NCI-H2171 treated with DMSO at 0.1 percent for 48 hours (cell line): ENCODE measurements at places on chromosomes 2 and 18.
A peak's percentile ranks its signal among the peaks of the same experiment; 100 is the strongest.

DNA sequence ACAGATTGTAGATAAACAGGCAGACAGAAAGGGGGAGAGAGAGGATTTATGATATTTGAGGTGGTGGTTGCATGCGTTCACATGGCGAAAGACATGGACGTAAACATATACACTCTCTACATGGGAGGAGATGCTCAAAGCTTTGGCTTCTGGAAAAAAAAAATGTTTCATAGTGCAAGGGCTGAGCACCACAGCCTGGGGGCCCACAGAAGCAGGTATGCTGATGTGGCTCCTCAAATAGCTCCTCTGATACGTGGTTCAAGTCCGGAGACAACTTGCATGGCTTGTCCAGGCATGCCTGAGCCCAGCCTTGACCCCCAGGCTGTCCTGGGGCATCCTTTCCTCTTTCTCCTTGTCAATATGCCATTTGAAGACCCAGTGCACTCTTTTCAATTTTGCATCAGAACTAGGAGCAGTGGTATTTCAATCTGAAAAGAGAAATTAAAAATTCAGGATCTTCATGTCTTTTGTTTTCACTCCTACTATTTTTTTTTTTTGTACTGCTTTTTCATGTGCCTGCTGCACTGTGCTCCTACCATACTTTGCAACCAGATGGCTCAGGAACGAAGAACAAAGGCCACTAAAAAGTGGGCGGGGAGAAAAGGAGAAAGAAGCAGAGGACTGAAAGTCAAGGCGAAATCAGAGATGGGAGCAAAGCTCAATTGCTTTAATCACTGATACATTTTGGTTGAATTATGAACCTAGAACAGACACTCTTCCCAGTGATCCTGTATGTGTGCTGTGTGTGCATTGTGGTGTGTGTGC lies 495.7 kb upstream of the TCF4 start:
- peak; percentile 92 for DNase-seq

- DNase-seq = no peak
These were observed 13.6 kb upstream of the CREB1 start for GRCh38 chr2:207516206-207516605.

- no peak for DNase-seq
These were observed 23.9 kb downstream of the COL4A3 start for GRCh38 chr2:227188292-227188691.

DNA sequence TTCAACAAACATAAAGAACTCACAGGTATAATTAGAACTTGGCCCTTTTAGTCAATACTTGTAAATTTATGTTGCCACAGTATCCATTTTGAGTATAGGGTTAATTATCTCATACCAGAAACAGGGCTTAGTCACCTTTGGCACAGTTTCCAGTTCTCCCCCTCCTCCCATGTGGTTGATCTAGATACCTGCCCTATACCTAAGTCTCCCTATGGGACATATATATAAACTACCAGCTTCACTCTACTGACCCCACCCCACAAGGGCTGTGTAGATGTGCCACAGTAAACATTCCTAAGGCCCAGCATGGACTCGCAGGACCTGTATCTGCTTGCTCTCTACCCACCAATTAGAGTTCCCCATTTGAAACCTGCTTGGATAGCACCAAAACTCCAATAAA lies 371.7 kb upstream of the RND3 start:
- DNase-seq = no peak

GRCh38 chr2:29841386-29842004 lies 79.9 kb downstream of the ALK start:
- DNase-seq = peak; percentile 30

- no peak for DNase-seq
These were observed 193.2 kb downstream of the TPGS2 start for GRCh38 chr18:36635414-36636096.

GRCh38 chr2:150778828-150779227 lies 291.4 kb upstream of the RND3 start:
- no peak for DNase-seq

DNA sequence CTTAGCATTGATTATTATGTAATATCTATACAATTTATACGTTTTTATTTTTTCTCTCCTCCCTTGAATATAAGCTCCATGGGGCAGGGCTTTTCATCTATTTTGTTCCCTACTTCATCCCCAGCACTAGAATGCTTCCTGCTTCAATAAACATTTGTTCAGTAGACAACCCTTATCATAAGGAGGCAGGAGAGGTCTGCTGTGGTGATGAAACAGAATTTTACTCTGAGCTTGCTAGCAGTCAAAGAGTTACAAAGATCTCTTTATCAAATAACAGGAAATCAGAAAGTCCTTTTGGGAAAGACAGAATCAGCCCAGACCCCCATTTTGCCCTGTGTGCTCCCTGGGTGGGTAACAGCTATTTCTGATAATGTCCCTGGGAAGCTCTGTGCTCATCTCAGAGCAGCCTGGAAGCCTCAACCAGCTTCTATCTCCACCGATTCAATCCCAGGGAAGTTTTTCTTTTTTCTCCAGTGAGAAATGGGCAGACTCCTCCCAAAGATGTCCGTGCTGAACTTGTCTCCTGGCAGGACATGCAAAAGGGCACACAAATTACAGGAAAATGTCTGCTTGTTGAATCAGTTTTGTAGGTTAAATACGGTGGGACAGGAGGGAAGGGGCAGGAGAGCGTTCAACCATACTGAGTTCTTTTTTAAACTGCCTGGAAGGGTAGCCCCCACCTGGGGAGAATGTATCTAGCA lies 84.7 kb upstream of the PKDCC start:
- DNase-seq = no peak

GRCh38 chr2:10269711-10270610 lies 32.7 kb upstream of the HPCAL1 start:
- peak; percentile 42 for DNase-seq

GRCh38 chr18:46680784-46681695 lies 24.0 kb upstream of the LOXHD1 start:
- DNase-seq = no peak

DNA sequence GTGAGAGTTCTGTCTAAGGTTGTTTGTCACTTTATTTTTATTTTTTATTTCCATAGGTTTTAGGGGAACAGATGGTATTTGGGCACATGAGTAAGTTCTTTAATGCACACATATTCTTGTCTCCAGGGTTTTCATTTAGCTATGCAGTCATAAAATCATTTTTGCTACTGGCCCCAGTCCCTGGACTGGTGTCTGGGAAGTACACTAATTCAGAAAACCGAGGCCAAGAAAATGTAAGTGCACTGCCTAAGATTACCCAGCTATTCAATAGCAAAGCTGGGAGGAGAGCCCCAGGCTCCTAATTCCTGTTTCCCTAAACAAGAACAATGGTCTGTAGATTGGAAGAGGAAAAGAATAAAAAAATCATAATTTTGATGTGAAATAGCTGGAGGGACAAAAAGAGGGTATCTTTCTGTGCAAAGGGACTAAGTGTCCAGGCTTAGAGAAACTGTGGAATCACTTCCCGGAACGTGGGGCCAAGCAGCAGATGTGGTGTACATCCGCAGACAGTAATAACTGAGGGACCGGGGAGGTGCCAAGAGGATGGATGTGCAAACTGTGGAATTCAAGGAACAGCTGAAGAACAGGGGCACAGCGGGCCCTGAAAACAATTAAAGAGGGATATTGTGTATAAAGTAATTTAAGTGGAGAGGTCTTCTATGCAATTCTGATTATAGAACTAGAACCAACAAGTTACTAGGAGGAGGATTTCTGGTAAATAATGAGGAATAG lies 236.3 kb downstream of the ACKR3 start:
- peak; percentile 47 for DNase-seq

- no peak for DNase-seq
These were observed 53.2 kb upstream of the GPR17 start for GRCh38 chr2:127592761-127593227.

- no peak for DNase-seq
These were observed 9.4 kb downstream of the GALNT1 start for GRCh38 chr18:35590935-35591334.

- DNase-seq = no peak
These were observed 234.2 kb upstream of the SMAD2 start for GRCh38 chr18:48164701-48165100.

- no peak for DNase-seq
These were observed 63.1 kb downstream of the CXCR4 start for GRCh38 chr2:136054856-136055255.

DNA sequence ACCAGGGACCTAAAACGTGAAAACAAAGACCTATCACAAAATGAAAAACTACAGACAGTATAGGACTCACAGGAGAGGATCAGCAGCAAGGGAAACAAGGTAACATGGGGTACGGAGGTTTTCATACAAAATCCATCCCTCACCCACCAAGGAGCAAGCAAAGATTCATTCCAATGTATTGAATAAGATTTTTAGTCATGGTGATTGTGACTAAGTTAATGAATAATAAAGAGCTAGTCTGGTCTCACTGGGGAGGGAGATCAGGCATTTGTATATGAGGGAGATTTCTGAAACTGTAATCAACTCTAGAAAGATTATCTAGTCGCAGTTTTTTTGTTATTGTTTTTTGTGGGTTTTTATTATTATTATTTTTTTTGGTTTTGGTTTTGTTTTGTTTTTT lies 336.5 kb upstream of the MMADHC start:
- DNase-seq = no peak

- no peak for DNase-seq
These were observed 109.7 kb downstream of the RGPD3 start for GRCh38 chr2:106358521-106358920.

- DNase-seq = no peak
These were observed 101.7 kb upstream of the LGALSL start for GRCh38 chr2:64352292-64352691.

GRCh38 chr2:86037141-86037794 lies 68.4 kb downstream of the POLR1A start:
- peak; percentile 19 for DNase-seq

DNA sequence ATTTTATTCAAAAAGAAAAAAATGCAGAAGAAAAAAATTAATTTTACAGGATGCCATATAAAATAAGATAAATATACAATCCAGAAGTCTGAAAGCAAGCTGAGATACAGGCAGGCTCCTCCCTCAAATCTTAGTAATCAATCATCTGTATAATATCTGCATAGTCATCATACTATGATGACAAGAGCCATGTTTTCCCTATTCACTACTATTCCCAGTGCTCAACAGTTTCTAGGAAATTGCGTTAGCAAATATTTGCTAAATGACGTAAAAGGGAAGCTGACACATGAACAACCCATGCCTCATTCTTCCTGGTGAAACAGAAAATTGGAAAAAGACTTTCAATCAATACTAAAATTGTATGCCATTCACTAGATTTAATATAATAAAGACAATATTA lies 793.2 kb downstream of the SUCLG1 start:
- no peak for DNase-seq

DNA sequence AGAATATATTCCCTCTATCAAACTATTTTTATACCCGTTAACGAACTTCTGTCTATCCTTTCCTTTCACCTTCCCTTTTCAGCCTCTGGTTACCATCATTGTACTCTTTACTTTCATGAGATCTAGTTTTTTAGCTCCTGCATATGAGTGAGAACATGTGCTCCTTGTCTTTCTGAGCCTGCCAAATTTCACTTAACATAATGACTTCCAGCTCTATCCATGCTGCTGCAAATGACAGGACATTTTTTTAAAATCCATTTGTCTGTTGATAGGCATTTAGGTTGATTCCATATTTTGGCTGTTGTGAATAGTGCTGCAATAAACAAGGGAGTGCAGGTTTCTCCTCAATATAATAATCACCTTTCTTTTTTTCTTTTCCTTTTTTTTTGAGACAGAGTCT lies 8.2 kb upstream of the CCDC195 start:
- DNase-seq = peak; percentile 5

DNA sequence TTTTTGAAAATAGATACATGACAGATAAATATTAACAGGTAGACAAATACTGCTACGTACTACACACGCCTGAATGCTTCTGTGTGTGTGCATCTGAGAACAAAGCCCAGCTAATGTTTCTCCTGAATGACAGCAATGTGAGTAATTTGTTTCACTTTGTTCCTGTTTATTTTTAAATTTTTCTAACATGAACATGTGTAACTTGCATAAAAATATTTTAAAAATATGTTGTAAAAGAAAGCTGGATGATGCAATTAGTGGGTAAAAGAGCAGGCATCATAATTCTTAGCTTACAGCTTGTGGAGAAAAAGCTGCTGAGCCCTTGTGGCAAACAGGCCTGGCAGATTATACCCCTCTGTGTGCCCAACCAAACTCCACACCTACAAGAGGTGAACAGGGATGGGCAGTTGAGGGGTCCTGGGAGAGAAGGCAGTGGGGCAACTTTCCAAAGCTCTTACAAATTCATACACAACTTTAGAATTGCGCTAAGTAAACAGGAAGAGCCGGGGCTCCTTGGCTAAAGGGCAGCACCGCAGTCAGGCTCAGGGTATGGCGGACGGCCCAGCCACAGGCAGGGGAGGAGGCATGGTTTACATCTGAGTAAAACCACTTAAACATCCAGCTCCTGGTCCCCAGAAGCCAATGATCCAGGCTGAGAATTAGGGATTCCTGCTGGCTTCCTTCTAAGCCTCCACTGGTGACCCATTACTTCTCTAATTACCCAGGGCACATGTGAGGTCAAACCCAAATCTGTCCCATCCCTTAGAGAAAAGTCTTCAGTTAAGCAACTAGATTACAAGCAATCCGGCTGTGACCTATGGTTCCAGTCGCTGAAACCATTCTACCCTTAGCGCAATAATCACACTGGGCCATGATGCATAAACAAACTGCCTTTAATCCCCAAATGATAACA lies 14.0 kb downstream of the PXDN start:
- DNase-seq = peak; percentile 45

DNA sequence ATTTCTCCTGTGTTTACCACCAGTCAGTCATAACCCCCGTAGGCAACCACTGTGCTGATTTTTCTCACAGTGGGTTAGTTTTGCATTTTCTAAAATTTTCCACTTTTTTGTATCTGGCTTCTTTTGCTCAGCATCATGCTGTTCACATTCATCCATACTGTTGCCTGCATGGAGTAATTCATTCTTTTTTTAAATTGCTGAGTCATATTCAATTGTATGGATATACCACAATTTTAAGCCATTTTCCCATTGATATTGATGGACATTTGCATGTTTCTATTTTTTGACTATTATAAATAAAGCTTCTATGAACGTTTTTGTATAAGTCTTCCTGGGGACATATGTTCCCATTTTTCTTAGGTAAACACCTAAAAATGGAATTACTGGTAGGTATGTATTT lies 40.5 kb downstream of the ASB18 start:
- no peak for DNase-seq

GRCh38 chr18:74244554-74244953 lies 47.2 kb downstream of the CYB5A start:
- no peak for DNase-seq

GRCh38 chr2:136582628-136583205 lies 182.6 kb upstream of the THSD7B start:
- DNase-seq = no peak

GRCh38 chr2:196365923-196366322 lies 194.5 kb upstream of the STK17B start:
- DNase-seq = no peak

GRCh38 chr2:177628831-177629230 lies 236.3 kb downstream of the AGPS start:
- no peak for DNase-seq

GRCh38 chr2:10183146-10183675 lies 60.7 kb downstream of the RRM2 start:
- DNase-seq = no peak
